ENCODE measurements at places on chromosomes 3 and 15.

GRCh38 chr3:45592405-45592804 is 2.1 kb upstream of the LIMD1 start:
- peaks cover 8% of the 10 kb centered on the region for H3K36me3 ChIP-seq
- H3K27me3 ChIP-seq, result no peaks in the 10 kb centered on the region
- peaks cover 16% of the 10 kb centered on the region for H3K4me1 ChIP-seq

GRCh38 chr15:58587486-58587885 is 155.7 kb downstream of the LIPC start:
- no peaks in the 10 kb centered on the region for H3K27me3 ChIP-seq
- H3K27ac ChIP-seq, result no peak overlapping the region
- no peak for DNase-seq
- H3K36me3 ChIP-seq, result no peaks in the 10 kb centered on the region

DNA sequence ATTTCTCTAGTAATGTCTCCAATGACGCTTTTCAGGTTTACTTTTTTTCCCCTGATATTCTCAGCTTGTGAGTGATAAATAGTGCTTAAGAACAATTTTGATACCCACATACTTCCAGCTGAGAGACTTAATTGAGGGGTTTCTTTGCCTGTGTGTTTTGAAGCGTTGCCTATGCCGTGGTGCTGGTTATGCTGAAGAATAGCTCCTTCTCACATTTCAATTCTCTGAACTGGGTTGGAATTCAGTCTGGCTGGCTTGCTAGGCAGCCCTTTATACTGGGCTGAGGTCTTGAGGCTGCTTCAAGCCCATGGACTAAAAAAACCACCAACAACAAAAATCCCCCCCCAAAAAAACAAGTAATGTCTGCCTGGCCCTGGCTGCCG is 87.4 kb downstream of the CHST2 start:
- no peaks in the 10 kb centered on the region for H3K27me3 ChIP-seq
- H3K27ac ChIP-seq, result no peak overlapping the region
- H3K36me3 ChIP-seq, result no peaks in the 10 kb centered on the region
- no peaks in the 10 kb centered on the region for H3K4me1 ChIP-seq
- no peak for DNase-seq

DNA sequence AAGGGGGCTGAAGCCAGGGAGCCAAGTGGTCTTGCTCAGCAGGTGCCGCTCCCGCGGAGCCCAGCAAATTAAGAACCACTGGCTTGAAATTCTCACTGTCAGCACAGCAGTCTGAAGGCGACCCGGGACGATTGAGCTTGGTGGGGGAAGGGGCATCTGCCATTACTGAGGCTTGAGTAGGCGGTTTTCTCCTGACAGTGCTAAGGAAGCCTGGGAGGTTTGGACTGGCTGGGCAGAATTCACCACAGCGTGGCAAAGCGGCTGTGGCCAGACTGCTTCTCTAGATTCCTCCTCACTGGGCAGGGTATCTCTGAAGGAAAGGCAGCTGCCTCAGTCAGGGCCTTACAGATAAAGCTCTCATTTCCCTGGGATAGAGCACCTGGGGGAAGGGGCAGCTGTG is 57.0 kb upstream of the GPR149 start:
- H3K4me3 ChIP-seq, result no peak overlapping the region
- H3K4me1 ChIP-seq, result no peaks in the 10 kb centered on the region
- H3K27ac ChIP-seq, result no peak overlapping the region
- no peaks in the 10 kb centered on the region for H3K36me3 ChIP-seq

GRCh38 chr3:136838641-136839555 is 20.0 kb downstream of the SLC35G2 start:
- H3K27ac ChIP-seq, result no peak overlapping the region
- no peaks in the 10 kb centered on the region for H3K36me3 ChIP-seq
- no peaks in the 10 kb centered on the region for H3K4me1 ChIP-seq
- no peaks in the 10 kb centered on the region for H3K27me3 ChIP-seq
- no peak overlapping the region for H3K4me3 ChIP-seq
- DNase-seq, result no peak

Measured in small intestine (tissue), 16 donors.